ENCODE measurements at places on chromosomes 2 and 18. TPM values are rescaled to one million over a fixed set of nuclear protein-coding genes. Genes with fewer than 3 reads are reported as not detected.

- DNase-seq = peak; percentile 12
Measured at GRCh38 chr18:59996370-59996966, 96.7 kb downstream of the PMAIP1 start.

The PCARE gene
- total RNA-seq = not detected

The ACMSD gene
- total RNA-seq = not detected

GRCh38 chr2:33314541-33314940 is 161.9 kb upstream of the RASGRP3 start:
- no peak for DNase-seq

DNA sequence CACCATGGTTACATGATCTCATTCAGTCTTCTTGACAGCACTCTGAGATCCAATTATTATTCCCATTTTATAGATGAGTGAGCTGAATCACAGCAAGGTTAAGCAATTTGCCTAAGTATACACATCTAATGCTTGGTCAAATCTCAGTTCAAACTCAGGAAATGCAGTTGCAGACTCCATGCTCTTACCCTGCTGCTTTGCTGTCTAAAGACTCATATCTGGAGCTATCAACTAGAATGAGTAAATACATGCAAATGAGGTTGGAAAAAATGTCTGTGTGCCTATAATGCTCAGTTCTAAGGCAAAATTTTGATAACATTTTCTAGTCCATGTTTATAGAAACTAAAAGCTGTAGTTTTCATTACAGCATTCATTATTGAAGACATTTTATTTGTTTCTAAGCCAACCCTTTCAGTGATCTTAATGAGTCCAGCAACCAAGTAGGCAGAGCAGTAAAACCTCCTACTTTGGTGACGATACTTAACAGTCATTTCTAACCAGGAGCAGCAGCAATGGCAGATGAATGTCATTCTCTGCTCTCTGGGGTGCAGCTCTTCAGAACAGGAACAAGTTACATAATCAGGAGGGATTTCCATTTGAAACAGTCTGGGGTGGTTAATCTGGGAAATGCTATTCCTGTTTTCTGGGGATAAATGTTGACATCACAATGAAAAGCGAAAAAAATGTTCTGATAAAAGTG is 396.8 kb upstream of the UBE2E3 start:
- no peak for DNase-seq

DNA sequence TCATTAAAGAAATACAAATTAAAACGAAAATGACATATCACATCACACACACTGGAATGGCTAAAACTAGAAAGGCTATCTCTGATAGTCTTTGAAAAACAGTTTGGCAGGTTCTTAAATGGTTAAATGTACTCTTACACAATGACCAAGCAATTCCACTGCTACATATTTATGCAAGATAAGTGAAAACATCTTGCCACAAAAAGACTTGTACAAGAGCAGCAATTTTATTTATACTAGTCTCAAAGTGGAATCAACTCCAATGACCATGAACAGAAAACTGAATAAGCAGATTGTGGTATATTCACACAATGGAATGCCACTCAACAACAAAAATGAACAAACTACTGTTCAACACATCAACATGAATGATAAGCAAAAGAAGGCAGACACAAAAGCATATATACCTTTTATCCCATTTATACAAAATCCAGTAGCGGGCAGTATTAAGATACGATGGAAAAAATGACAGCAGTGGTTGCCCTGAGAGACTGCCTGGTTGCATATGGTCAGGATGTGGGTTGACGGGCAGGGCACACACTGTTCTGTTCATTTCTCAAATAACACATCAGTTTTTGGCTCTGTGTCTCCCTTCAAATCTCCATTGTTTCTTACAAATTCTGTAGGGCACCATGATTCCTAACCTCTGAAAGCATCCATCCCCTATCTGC is 25.4 kb downstream of the SP100 start:
- peak; percentile 74 for DNase-seq

- DNase-seq = no peak
Measured at GRCh38 chr18:80190311-80190710, 57.0 kb downstream of the PARD6G start.

- DNase-seq = no peak
Measured at GRCh38 chr18:22101731-22102130, 67.7 kb upstream of the GATA6 start.

The MEP1B gene
- total RNA-seq = not detected

DNA sequence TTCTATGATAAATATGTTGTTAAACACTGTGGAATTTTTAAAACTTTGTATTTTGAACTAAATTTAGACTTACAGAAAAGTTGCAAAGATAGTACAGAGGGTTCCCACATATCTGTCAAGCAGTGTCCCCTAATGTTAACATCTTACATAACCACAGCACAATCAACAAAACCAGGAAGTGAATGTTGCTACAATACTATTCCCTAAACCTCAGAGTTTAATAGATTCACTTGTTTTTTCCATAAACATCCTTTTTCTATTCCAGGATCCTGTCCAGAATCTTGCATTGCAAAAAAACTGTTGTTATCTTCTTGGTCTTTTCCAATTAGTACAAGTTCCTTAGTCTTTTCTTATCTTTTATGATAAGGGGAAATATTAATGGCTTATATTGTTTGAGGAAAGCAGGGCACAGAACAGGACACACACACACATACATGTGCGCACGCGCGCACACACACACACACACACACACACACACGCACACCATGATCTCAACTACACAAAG is 251.1 kb upstream of the TRIB2 start:
- no peak for DNase-seq

GRCh38 chr18:7902399-7902839 is 335.3 kb downstream of the PTPRM start:
- DNase-seq = no peak
